ENCODE measurements at places on chromosomes 7 and 10. TPM values are rescaled to one million over a fixed set of nuclear protein-coding genes. Genes with fewer than 3 reads are reported as not detected.

- no peaks in the 10 kb centered on the region for H3K4me1 ChIP-seq
- no peak overlapping the region for H3K4me3 ChIP-seq
- peaks cover 56% of the 10 kb centered on the region for H3K27me3 ChIP-seq
- DNase-seq = no peak
These were observed 3.6 kb downstream of the NXPH1 start for GRCh38 chr7:8436965-8437364.

SFTPA1 gene
- total RNA-seq = not detected

DNA sequence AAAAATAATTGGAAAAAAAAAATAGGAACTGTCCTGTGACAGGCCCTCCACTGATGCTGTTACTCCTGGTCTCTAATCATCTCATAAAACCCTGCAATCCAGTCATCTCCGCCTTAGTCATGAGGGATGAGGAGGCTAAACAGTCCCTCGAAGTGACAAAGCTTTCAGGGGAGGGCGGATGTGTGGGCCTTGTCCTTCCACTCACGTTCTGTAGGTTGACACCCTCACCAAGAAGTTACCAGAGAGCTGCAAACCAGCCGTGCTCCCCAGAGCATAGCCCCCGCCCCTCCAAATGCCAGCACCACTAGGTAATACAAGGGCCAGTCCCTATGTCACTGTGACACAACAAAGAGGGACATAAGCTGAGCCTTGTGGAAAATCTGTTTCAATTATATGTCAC, 11.9 kb downstream of the COBL start:
- no peak overlapping the region for H3K27ac ChIP-seq
- H3K36me3 ChIP-seq = no peaks in the 10 kb centered on the region
- H3K27me3 ChIP-seq = no peaks in the 10 kb centered on the region
- H3K4me1 ChIP-seq = no peaks in the 10 kb centered on the region

CUZD1 gene
- 0.23 TPM for total RNA-seq

DNA sequence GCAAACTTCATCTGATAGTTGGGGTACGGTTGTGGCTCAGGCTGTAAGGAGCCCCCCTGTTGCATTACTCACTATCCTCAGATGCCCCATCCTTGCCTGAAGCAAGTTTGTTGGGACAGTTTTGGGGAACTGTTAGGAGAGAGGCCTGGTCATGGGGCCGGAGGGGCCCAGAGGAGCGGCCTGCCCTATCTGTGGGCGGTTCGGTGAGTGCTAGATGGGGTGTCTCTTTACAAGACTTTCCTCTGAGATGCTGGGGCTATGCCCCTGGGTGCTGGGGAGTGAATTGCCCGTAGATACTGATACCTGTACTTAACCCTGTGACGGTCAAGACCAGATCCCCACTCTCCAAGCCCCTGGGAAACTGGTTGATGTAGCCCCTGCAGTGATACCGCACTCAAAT, 12.4 kb downstream of the CUX1 start:
- H3K27me3 ChIP-seq = no peaks in the 10 kb centered on the region
- no peak overlapping the region for H3K27ac ChIP-seq
- H3K4me3 ChIP-seq = no peak overlapping the region
- H3K36me3 ChIP-seq = no peaks in the 10 kb centered on the region

CC2D2B gene
- 4.9 TPM for total RNA-seq
